ENCODE measurements at places on chromosomes 12 and 14. TPM values are rescaled to one million over a fixed set of nuclear protein-coding genes. Genes with fewer than 3 reads are reported as not detected.

The BATF gene
- total RNA-seq, result 179 TPM

The CISTR gene
- total RNA-seq, result not detected

The PAH gene
- total RNA-seq, result not detected

The DIO3 gene
- total RNA-seq, result not detected

The CMA1 gene
- total RNA-seq, result 1.2 TPM

The GPX2 gene
- not detected for total RNA-seq

The IPO4 gene
- total RNA-seq, result 74.5 TPM

The PRPH gene
- not detected for total RNA-seq

The CYP27B1 gene
- total RNA-seq, result 5.4 TPM

The STON2 gene
- total RNA-seq, result 0.12 TPM
